ENCODE measurements at places on chromosomes 4 and X. TPM values are rescaled to one million over a fixed set of nuclear protein-coding genes. Genes with fewer than 3 reads are reported as not detected.

The MAGEA1 gene
- not detected for total RNA-seq

The COX7B2 gene
- not detected for total RNA-seq

The SLC4A4 gene
- 3.2 TPM for total RNA-seq

The TMEM47 gene
- total RNA-seq: 44.7 TPM

GRCh38 chr4:9962611-9963314 lies 58.5 kb downstream of the SLC2A9 start:
- DNase-seq: no peak

DNA sequence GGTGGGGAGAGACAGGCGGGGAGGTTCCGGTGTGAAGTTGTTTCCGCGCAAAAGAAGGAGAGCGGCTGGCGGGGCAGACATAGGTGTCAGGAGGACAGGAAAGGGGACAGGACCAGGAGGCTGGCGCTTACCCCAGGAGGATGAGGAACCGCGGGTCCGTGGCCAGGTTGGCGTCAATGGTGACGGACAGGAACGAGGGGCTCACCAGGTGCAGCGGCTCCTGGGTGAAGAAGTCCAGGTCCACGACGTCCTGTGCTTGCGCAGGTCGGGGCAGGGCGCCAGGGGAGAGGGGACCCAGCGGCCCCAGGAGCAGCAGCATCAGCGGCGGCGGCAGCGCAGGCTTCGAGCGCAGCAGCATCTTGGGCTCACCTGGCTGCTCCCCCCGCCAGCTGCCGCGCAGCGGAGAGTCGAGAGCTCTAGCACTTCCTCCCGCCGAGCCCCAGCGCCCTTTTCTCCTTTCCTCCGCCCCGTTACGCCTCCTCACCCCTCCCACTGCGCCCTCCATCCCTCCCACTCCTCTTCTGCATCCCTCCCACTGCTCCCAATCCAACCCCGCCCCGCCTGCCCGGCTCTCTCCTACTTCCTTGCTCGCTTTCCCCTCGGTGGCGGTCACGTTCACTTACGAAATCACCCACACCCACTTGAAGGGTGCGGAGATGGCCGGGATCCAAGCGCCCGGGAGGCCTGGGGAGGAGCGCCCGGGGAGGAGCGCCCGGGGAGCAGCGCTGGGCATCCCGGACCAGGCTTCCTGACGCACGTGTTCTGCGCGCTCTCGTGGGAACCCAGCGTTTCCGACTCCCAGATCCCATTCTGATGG lies at the start of gene HPSE:
Gene HPSE, minus strand, starts transcription at position 424 of the 817 bp plus-strand sequence. Its CDS starts 66 bp downstream, at position 358.
- DNase-seq: no peak

GRCh38 chr4:11404431-11404830 lies 24.3 kb downstream of the HS3ST1 start:
- DNase-seq: no peak

- no peak for DNase-seq
Measured at GRCh38 chr4:155956461-155956860, 2.8 kb upstream of the CTSO start.

GRCh38 chr4:147837435-147837834 lies 105.5 kb downstream of the ARHGAP10 start:
- no peak for DNase-seq

DNA sequence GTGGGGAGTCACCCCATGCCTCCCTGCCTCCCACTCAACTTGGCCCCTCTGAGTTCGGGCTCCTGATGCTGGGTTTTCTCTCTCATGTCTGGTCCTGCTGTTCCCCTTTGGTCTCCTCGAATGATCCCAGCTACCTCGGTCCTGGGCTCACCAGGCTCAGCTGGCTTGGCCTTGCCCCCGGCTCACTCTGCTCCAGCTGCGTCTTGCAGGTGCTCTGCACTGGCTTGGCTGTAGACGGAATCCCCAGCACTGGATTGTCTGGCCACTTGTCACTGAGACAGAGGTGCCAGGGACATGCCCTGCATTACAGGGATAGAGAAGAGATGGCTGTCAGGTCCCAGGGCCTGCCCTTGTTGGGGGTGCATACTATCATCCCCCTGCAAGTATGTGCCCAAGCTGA lies 41.6 kb upstream of the NYX start:
- DNase-seq: no peak

GRCh38 chr4:143344774-143345173 lies 8.1 kb downstream of the GAB1 start:
- no peak for DNase-seq

GRCh38 chrX:130869239-130869638 lies 33.8 kb downstream of the ENOX2 start:
- DNase-seq: no peak

DNA sequence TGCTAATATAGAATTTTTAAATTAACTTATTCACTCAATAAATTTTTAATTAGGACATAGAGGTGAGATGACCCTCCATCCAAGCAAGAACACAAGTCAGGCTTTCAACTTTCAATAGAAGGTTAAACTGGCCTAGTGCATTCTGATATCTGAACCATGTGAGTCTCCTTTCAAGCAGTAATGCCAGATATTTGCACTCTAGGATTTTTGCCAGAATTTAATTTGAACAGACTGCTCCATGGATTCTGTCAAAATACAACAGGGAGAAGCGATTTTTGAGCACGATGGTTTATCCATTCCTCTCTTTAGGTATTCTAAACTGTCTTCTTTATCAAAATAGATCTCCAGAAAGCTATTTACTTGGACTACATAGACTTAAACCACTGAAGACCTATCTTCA lies 72.0 kb upstream of the DCLK2 start:
- no peak for DNase-seq

DNA sequence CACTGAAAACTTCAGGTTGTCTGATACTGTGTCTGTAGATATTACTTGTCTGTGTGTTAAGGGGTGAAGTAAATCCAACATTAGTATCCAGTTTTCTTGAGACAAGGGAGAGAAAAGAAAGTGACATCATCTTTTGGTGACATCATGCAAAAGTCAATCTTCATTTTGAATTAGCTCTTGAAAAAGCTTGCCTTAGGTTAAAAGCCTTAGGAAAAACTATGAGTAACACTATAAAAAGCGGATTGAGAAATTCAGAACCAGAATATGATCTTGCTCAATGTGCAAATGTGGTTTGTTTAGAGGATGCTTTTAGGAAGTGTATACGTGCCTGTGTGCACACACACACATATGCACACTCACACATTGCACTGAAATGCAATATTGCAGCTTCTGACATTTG lies 345.8 kb upstream of the CASK start:
- DNase-seq: no peak

- DNase-seq: no peak
Measured at GRCh38 chr4:163795885-163796284, 301.4 kb downstream of the TMA16 start.

GRCh38 chr4:121176082-121176934 lies 12.2 kb upstream of the TNIP3 start:
- no peak for DNase-seq

- no peak for DNase-seq
Measured at GRCh38 chr4:131764730-131765129, 1384.4 kb upstream of the PCDH10 start.

Data from vagina (tissue), 2 donors.